ELF-1 (cell line): ENCODE measurements at places on chromosomes 11 and 22.

- DNase-seq, result peak; percentile 52
Measured at GRCh38 chr11:45756384-45757010, 48.5 kb upstream of the SLC35C1 start.

GRCh38 chr22:37263966-37264887 lies 18.1 kb upstream of the CYTH4 start:
- DNase-seq, result no peak

DNA sequence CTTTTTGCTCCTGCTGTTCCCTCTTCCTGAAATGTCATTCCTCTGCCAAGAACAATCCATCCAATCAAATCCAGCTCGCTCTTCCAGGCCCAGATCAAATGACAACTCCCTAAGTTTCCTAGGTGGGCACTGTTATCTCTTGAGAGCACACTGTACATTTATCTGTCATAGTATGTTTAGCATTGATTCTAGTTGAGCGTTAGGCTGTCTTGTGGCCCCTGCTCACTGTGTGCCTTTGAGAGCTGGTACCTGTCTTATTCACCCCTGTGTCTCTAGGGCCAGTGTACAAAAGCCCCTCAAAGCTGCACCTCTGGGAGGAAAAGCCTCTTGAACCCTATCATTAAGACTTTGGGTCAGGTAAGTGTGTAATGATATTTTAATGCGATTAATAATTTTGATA lies 7.1 kb upstream of the LMO2 start:
- DNase-seq, result no peak

- DNase-seq, result no peak
Measured at GRCh38 chr22:44709881-44710392, 7.9 kb downstream of the PRR5 start.

- no peak for DNase-seq
Measured at GRCh38 chr11:116033931-116034553, 529.8 kb upstream of the CADM1 start.

DNA sequence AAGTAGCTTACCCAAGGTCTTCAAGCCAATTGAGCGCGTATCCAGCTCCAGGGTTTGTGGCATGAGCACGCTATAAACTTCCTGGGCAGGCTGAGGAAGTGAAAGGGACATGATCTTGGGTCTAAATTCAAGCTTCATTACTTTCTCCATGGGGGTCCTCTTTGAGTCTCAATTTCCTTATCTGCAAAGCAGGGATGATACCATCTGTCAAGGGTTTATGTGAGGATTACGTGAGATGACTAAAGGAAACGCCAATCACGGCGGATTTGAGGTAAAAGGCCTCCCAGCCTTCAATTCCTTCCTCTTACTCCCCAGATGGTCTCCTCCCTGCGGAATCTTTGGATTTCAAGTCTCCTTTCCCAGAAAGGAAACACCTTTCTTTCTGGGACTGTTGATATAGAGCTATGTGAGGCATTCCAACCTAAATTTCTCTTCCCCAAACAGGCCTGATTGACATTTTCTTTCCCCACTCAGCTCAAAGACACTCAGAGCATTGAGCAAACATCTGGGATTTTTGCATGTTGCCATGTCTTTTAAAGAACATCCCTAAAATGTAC lies 474.4 kb downstream of the INSC start:
- peak; percentile 35 for DNase-seq

- no peak for DNase-seq
Measured at GRCh38 chr11:36354221-36355003, 58.3 kb downstream of the PRR5L start.

DNA sequence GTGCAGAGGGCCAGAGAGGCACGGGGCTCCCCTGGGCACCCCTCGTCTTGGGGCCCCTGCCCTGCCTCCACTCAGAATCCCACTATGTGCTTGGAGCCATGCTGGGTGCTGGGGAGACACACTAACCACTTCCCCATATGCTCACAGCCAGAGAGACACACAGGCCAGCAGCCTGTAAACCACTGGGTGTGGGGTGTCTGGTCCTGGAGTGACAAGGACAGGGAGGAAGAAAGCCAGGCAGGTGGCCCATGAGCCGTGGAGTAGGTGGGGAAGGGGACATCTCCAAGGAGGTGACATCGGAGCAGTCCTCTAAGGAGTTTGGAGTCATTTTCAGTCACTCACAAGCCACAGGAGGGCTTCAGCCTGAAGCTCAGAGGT lies 58.9 kb downstream of the CDKN1C start:
- DNase-seq, result no peak

- DNase-seq, result no peak
Measured at GRCh38 chr22:34784056-34784455, 281.9 kb upstream of the ISX start.
